ENCODE measurements at places on chromosomes 2 and 18. TPM values are rescaled to one million over a fixed set of nuclear protein-coding genes. Genes with fewer than 3 reads are reported as not detected.

The KANSL1L gene
- 8.6 TPM for total RNA-seq

The AP1S3 gene
- 73.3 TPM for total RNA-seq

The SFTPB gene
- total RNA-seq: not detected

The NEUROD1 gene
- not detected for total RNA-seq

The UNC80 gene
- total RNA-seq: not detected

The TPRKB gene
- total RNA-seq: 33.8 TPM

The CHN1 gene
- total RNA-seq: 14.0 TPM

The ANKRD30B gene
- total RNA-seq: not detected

The PTH2R gene
- not detected for total RNA-seq

The AMER3 gene
- total RNA-seq: not detected

The FBXO15 gene
- total RNA-seq: 2.2 TPM

The KCNK3 gene
- total RNA-seq: not detected

The FNDC4 gene
- 5.3 TPM for total RNA-seq

The WNT10A gene
- 1.2 TPM for total RNA-seq
